ENCODE measurements at places on chromosomes 11 and 22.

DNA sequence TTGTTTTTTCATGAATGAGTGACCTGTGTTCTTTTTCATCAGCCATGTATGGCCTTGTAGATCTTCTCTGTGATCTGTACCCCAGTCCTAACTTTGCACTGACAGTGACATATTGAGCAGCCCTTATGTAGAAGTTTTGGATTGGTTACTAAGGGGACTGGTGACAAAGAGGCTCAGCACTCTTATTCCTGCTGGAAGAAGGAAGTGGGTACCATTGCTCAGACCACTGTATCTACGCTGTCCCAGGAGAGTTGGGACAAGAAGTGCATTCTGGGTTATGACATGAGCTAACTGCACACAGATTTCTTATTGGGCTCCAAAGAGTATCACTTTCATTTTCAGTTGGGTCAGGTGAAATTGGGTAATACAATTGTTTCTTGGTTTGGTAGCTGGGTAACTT, 107.8 kb upstream of the RASSF10 start:
- H3K27ac ChIP-seq = no peak overlapping the region
- H3K36me3 ChIP-seq = peaks cover 18% of the 10 kb centered on the region
- no peak overlapping the region for H3K4me3 ChIP-seq

DNA sequence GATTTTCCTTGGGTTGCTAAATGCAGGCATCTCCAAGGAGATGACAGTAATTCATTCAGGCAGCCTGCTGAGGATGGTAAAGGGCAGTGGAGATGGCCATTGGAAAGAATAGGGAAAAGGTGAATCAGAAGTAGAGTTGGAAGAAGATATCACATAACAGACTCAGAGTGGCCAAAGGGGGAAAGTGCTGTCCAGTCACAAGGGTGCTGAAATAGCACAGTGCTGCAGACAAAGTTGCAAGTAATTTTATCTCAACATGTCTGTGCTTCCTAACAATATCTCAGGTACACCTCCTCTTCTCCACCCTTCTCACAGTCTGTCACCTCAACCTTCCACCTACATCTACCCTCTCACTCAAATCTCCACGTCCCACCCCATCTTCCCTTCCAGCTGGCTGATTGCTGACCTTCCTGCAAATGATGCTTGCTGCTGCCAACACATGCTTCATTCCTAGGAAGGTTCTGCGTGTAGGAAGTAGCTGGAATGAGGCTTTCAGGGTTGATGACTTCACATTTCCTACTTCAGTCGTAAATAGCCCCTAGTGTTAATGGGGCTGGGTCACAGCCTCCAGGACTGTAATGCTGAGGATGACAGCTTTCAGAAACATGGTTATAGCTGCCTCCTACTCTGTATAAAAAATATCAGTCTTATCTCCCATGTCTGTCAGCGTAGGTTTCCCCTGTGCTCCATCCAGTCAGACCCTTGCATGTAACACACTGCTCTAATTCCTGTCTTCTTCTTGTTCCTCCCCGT, 123.9 kb downstream of the CTNND1 start:
- no peaks in the 10 kb centered on the region for H3K36me3 ChIP-seq
- peak; percentile 2 for DNase-seq
- no peak overlapping the region for H3K27ac ChIP-seq
- no peaks in the 10 kb centered on the region for H3K4me1 ChIP-seq

- no peak for DNase-seq
- no peak overlapping the region for H3K4me3 ChIP-seq
- no peaks in the 10 kb centered on the region for H3K27me3 ChIP-seq
- peaks cover 11% of the 10 kb centered on the region for H3K36me3 ChIP-seq
- H3K4me1 ChIP-seq = peaks cover 21% of the 10 kb centered on the region
Observed at GRCh38 chr11:78688460-78688859, 113.8 kb upstream of the NARS2 start.

GRCh38 chr11:76604081-76604625, 66.4 kb downstream of the LRRC32 start:
- peak overlapping the region; percentile 84 for H3K27ac ChIP-seq
- H3K4me3 ChIP-seq = no peak overlapping the region
- no peak for DNase-seq
- H3K4me1 ChIP-seq = peaks cover 9% of the 10 kb centered on the region
- H3K27me3 ChIP-seq = no peaks in the 10 kb centered on the region
- no peaks in the 10 kb centered on the region for H3K36me3 ChIP-seq
